Cardiac atrium fibroblast (primary cell): ENCODE measurements at places on chromosomes 7 and 10. TPM values are rescaled to one million over a fixed set of nuclear protein-coding genes. Genes with fewer than 3 reads are reported as not detected.

PSTK gene
- 0.36 and 4.9 TPM in 2 replicates for total RNA-seq

CYP26C1 gene
- total RNA-seq = 0.32 and 4.7 TPM in 2 replicates

HHEX gene
- 3.1 and 14.8 TPM in 2 replicates for total RNA-seq

ASB10 gene
- not detected in 2 replicates for total RNA-seq

STEAP4 gene
- total RNA-seq = 2.0 and 38.9 TPM in 2 replicates

ZNF804B gene
- not detected in 2 replicates for total RNA-seq

ADIRF gene
- total RNA-seq = 10.7 and 13.5 TPM in 2 replicates

PDE6C gene
- total RNA-seq = not detected in 2 replicates

EGR2 gene
- total RNA-seq = 4.9 and 9.4 TPM in 2 replicates

HYAL4 gene
- 0.16 TPM in 1 of 2 replicates, not detected in the other for total RNA-seq

CAMK1D gene
- total RNA-seq = 1.6 and 2.9 TPM in 2 replicates

SEMA3E gene
- not detected in 2 replicates for total RNA-seq

ITPRID1 gene
- total RNA-seq = not detected in 2 replicates
